Right lung (tissue), 10 donors: ENCODE measurements at places on chromosomes 11 and 22. TPM values are rescaled to one million over a fixed set of nuclear protein-coding genes. Genes with fewer than 3 reads are reported as not detected.
A peak's percentile ranks its signal among the peaks of the same experiment; 100 is the strongest.

The RHOD gene
- 8.5 TPM for polyA plus RNA-seq

DNA sequence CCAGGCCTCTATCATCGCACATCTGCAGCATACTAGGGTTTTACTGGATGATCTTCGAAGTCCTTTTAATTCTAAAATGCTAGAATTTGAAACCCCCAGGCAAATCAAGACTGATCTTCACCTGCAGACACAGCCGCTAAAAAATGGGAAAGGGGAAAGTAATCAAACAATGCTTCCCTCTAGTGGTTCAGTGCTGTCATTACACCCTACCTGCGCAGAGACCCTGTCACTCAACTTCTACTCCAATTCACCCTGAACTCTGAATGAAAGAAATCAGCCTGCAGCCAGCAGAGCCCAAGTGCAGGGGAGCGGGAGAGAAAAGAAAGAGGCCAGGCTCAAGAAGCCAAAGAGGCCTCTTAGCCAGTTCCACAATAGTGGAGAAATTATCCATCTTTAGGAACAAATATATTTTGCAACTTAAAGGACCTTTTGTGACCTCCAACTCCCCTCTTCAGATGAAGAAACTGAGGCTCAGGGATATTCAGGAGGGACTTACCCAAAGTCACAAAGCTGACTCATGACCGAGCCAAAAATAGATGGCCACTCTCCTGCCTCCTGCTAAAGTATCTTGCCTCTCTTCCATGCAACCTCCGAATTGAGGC, 33.0 kb downstream of the SERGEF start:
- no peak for DNase-seq

The PTPRJ gene
- polyA plus RNA-seq, result 11.4 TPM

DNA sequence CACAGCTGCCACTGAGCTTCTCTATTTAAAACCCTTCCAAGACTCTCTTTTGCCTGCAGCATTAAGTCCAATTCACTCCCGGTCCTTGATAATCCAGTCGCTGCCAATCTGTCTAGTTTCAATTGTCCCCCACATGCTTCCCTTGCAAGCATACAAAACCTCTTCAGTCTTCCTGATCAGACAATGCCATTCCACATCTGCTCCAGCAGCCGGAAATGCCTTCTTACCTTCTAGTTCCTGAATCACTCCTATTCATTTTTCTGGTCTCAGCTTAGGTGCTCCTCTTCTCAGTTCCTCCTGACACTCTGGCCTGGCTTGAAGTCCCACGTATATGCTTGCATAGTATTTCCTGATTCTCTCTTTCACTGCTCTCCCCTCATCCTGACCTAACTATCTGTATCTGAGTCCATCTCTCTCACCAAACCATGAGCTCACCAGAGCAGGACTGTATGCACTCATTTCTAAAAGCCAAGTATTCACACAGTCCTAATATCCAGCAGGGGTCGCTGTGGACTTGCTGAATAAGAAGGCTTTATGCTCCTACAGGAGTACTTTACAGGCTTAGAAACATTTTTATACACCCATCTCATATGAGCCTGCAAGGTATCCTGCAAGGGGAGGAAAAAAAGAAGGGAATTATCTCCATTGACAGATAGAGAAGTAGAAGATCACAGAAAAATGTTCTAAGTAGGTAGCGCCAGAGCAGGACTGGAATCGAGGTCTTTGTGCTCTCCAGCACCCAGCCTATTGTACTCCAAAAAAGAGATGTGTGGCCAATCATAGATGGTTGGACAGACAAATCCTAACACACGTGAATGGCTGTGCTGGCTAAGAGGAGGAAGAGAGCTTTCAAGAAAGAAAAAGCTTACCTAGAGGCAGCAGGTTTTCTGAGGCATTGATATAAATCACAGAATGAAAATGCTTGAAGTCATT, 19.2 kb downstream of the XRRA1 start:
- DNase-seq, result peak; percentile 74

- DNase-seq, result no peak
Observed at GRCh38 chr22:47795477-47796127, 1033.2 kb downstream of the TBC1D22A start.
